ENCODE measurements at places on chromosomes 13 and 19.

GRCh38 chr19:11617180-11618062 is 20.1 kb downstream of the ZNF627 start:
- DNase-seq: no peak

GRCh38 chr19:9863759-9864158 is 28.6 kb downstream of the PIN1 start:
- DNase-seq: no peak

DNA sequence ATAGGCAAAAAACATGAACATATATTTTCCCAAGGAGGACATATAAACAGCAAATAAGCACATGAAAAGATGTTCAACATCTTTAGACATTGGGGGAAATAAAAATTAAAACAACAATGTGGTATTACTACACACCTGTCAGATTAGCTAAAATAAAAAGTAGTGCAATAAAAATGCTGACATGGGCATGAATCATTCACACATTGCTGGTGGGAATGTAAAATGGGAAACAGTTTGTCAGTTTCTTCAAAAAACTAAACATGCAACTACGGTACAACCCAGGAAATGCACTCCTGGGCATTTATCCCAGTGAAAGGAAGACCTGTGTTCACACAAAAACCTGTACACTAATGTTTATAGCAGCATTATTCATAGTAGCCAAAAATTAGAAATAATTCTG is 5.3 kb upstream of the SUCLA2 start:
- no peak for DNase-seq

- DNase-seq: no peak
These were observed 14.6 kb upstream of the SERPINE3 start for GRCh38 chr13:51324714-51325420.

DNA sequence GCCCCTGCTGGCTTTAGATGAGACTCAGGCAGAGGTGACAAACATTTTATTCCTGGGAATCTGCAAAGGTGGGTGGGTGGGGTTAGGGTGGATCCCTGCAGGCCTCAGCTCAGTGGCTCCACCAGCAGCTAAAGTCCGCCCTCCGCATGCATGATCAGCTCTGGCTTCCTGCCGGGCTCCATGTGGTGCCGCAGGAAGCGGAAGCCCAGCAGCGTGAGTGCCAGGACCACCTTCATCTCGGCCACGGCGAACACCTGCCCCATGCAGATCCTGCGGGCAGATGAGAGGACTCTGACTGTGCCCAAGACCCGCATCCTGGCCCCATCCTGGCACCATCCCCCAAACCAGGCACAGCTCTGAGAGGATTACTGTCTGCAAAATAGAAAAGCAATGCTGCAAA is 26.3 kb downstream of the CYP4F2 start:
- DNase-seq: no peak

GRCh38 chr19:8584965-8585893 is 8.0 kb upstream of the MYO1F start:
- DNase-seq: no peak

DNA sequence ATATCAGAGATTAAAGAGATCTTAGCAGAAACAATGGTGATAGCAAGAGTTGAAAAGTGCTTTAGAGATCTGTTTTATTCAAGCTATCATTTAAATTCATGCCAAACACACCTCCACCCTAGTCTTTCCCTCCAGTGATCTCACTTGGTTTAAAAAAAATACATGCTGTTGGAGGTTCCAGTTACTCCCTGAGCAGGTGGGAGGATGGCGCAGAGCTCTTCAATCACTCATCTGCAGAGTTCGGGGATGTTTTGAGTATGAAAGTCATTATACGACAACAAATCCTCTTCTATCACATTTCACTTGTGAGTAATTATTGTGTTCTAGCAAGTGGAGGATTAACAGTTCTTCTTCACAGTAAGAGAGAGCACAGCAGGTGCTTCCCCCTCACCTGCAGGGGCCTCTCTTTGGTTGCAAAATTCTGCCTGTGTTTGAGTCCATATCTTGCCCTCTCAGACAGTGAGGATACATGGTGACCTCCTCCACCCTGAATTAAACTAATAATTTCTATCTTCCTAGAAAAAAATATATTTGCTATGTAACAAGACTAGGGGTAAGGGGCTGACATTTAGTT is 376.7 kb downstream of the LIG4 start:
- DNase-seq: no peak

DNA sequence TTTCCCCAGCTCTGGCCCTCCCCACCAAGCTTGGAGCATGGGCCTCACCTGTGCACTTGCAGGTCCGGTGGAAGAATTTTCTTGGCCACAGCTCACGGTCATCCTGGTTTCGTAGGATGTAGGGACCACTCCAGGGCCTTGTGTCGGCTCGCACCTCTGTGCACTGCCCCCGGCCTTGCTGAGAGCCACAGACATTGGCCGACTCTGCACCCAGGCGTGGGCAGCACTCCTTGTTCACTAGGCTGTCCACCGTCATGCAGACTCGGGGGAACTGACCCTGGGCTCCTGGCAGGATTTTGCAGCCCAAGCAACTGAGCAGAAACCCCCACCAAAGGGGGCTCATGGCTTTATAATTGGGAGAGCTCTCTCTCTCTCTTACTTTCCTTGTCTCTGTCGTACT is 569 bp downstream of the DCT start:
- no peak for DNase-seq

- DNase-seq: no peak
These were observed 30.8 kb downstream of the CBY2 start for GRCh38 chr13:45732916-45733315.

DNA sequence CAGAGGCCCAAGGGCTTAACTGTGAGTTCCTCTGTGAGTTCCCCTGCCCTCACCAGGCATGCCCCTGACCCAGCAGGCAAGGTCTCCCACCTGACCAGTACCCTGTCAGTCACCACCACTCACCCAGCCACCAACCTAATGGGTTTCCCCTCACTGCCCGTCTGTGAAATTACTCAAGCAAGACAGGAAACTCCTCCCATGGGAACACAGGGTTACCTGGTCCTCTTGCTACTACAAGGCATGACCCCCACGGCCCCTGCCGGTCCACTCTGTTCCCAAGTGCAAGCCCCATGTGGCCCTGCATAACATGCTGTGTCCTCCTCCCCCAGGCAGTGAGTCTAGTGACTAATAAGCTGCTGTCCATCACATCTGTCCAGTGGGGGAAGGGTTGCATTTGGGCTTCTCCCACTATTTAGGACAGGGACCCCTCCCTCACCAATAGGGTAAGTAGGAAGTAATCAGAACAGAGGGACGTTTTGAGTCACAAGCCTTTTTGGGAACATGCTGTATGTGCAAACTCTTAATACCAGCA is 8.0 kb upstream of the DHRS12 start:
- no peak for DNase-seq

- no peak for DNase-seq
These were observed 23.5 kb upstream of the DCLK1 start for GRCh38 chr13:36154567-36155291.

DNA sequence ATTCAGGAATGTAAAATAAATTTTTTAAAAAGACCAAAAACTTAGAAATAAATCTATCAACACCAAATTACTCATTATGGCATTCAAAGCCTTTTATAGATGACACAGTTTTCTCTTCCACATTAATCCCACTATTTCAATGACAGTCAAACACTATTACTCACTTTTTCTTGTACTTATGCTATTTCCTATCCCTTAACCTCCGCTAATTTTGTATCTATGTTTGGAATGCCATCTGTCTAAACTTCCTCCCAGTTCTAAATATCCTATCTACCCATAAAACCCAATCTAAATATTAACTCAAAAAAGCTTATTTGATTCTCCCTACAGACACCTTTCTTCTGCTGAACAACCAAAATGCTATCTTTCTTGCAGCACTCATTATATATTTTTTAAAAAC is 203.5 kb downstream of the ENOX1 start:
- no peak for DNase-seq

DNA sequence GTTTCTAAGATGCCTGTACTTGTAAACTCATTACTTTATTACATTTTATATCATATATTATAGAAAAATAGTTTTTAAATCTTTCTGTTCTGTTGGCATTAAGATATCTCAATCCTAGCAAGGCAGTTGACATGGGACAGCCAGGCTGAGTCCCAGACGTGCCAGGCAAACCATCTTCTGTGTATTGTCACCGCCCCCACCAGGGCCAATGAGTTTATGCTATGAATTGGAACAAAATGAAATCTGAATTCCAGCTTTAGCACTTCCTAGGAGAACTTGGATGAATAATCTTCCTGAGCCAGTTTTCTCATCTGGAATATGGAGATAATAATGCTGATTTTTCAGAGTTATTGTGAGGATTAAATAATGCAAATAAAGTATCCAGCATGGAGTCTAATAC is 79.9 kb upstream of the GSX1 start:
- DNase-seq: no peak

GRCh38 chr19:6334490-6335285 is 1.3 kb upstream of the ACER1 start:
- no peak for DNase-seq

GRCh38 chr19:28603453-28603852 is 609.5 kb downstream of the UQCRFS1 start:
- DNase-seq: no peak

DNA sequence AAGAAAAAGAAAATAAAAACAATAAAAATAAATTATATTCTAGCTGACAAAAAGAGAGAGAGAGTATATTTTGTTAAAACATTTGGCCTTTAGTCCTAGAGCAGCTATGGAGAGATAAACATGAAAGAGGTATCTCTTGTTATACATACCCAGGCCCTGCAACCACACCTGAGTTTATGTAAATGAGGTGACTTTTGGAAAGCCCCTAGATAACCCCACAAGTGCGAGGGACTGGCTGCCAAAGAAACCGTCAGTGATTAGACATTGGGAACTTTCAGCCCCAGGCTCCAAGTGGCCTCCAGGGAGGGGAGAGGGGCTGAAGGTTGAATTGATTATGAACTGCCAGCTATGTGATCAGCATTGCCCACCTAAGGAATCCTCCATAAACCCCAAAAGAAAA is 2.1 kb upstream of the NLRP7 start:
- no peak for DNase-seq

DNA sequence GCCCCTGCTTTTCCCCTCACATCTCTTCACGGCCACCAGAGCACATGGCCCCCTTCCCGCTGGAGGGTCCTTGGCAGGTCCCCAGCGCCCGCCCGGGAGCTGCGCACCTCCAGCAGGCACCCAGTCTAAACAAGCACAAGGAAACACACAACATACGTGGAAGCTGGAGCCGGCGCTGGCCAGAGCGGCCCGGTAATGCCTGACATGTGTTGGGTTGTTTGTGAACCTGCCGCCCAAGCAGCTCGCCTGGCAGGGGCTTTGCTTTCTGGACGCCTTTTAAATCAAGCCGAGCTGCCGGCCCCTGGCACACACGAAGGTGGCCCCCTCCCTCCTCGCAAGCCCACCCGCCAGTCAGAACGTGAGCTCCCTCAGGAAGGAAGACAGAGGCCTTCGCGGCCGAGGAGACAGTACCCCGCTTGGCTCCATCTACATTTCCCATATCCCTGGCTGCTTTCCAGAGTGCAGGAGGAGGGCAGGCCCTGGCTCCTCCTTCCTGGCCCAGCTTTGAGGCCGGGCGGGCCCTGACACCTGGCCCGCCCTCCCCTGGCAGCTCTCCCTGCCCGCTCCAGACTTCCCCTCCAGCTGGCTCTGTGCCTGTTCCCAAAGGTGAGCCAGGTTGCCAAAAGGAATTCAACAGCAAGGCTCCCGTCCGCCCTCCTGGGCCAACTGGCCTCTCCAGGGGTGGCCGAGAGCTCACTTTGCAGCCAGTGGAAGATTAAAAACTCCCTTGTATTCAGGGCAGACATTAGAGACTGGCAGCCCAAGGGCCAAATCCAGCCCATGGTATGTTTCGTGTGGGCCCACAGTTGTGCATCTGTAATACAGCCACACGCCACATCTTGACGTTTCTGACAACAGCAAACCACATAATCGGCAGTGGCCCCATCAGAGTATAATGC is 28.7 kb downstream of the COMP start:
- DNase-seq: no peak

- DNase-seq: no peak
These were observed 14.6 kb downstream of the NACC1 start for GRCh38 chr19:13132471-13133180.

DNA sequence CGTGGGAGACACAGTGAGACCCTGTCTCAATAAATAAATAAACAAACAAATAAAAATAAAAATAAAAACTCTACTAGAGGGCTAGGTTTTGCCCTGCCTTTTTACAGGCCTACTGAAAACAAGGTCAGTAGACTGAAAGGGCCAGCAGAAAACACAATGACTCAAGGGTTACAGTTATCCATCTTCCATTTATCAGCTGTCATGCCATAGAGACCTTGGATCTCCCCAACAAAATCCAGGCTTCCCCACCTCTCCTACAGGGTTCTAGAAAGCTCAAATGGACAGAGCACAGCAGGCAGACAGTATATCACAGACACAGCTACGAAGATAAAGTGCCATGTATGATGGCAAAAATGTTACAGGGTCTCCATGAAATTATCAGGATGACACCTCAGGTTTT is 54.4 kb downstream of the FOXO1 start:
- DNase-seq: no peak

GRCh38 chr13:28100150-28101121 is at the start of gene FLT3:
TSS of gene FLT3 (minus strand) at chr13:28100576. CDS start at chr13:28100510, 66 bp downstream.
- no peak for DNase-seq

DNA sequence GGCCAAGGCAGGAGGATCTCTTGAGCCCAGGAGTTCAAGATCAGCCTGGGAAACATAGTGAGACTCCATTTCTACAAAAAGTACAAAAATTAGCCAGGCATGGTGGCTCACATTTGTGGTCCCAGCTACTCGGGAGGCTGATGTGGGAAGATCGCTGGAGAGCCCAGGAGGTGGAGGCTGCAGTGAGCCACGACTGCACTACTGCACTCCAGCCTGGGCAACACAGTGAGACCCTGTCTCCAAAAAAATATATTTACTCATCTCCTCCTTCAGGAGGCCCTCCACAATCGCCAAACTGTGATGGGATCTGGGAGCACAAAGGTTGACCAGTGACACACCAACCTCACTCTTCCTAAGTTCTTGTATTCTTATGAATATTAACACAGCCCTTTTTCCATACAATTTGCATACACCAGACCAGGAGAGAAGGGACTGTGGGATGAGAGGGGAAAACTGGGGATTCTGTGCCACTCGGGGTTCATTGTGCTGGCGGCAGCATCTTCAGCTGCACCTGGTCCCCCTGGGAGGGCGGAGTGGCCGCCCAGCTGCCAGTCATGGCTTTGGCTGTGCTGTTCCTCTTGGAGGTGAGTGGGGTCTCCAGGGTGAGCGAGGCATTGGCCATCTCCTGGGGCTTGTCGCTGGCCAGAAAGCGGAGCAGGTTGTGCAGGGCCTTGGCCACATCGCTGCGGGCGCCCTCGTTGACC is 5.8 kb upstream of the OPA3 start:
- no peak for DNase-seq

DNA sequence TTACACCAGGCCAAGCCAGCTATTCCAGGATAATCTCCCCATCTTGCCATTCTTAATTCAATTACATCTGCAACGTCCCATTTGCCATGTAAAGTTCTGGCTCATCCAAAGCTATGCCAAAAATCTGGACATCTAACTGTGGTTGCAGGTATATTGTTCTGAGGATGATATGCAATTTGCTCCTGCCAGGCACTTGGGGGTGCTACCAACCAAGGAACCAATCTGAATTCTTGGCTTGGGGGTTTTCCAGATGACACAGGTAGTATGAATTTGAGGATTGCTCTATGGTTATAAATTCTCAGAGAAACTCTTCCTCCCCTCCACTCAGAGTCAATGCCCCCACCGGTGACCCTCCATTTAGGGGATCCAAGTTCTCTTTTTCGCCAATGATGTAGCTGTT is 33.0 kb downstream of the CRYL1 start:
- no peak for DNase-seq

- no peak for DNase-seq
These were observed 37.4 kb upstream of the ZNF724 start for GRCh38 chr19:23287620-23288019.

- DNase-seq: no peak
These were observed 210.9 kb downstream of the NALCN start for GRCh38 chr13:101205408-101205807.

- no peak for DNase-seq
These were observed 1.6 kb downstream of the NBEA start for GRCh38 chr13:34943436-34944273.
